ENCODE measurements at places on chromosomes 13 and 19.
A peak's percentile ranks its signal among the peaks of the same experiment; 100 is the strongest.

DNA sequence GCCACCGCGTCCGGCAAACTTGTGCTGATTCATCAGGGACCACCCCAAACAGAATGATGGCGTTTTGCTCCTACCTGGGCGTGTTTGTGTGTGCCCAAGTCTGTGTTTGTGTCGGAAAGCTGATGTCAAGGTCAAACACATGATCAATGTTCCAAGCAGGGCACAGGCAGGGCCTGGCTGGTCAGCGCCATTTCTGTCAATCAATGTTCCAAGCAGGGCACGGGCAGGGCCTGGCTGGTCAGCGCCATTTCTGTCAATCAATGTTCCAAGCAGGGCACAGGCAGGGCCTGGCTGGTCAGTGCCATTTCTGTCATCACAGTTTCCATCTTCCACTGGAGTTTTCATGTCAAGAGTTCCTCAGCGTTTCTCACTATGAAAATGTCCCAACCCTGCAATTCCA, 14.9 kb upstream of the GRTP1 start:
- no peak for DNase-seq

- peak; percentile 56 for DNase-seq
These were observed 515 bp downstream of the UFM1 start for GRCh38 chr13:38350114-38350617.

DNA sequence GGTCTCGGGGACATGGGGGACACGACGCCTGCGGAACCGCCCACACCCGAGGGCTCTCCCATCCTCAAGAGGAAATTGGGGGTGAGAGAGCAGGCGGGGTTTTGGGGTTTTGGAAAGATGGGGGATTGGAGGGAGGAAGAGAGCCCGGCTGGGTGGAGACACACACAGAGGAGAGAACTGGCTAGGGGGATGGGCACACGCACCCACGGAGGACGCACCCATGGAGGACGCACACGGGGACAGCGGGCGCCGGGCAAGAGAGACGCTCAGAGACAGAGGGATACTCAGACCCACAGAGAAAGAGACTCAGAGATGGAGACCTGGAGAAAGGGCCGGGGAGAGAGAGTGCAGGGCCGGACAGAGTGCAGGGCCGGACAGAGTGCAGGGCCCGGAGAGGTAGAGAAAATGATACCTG, 52.1 kb downstream of the MAP4K1 start:
- no peak for DNase-seq

- no peak for DNase-seq
These were observed 67.8 kb downstream of the SUCLA2 start for GRCh38 chr13:47932950-47933923.

GRCh38 chr13:42751693-42752092, 29.7 kb upstream of the FAM216B start:
- no peak for DNase-seq

DNA sequence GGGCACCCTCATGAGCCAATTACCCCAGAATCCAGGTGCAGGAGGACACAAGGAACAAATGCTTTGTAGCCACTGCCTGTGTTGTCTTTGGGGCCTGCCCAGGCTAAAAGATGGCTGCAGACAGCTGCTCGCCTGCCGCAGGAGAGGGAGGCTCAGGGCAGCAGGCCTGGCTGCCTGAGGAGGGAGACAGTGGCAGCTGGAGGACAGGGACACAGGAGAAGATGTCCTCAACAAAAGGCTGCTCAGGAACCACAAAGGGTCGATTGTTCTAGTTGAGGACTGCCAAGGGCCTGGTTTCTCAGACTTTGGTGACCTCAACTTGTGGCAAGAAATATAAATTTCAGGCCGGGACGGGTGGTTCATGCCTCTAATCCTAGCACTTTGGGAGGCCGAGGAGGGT, 7.6 kb downstream of the SIRT2 start:
- DNase-seq, result no peak

DNA sequence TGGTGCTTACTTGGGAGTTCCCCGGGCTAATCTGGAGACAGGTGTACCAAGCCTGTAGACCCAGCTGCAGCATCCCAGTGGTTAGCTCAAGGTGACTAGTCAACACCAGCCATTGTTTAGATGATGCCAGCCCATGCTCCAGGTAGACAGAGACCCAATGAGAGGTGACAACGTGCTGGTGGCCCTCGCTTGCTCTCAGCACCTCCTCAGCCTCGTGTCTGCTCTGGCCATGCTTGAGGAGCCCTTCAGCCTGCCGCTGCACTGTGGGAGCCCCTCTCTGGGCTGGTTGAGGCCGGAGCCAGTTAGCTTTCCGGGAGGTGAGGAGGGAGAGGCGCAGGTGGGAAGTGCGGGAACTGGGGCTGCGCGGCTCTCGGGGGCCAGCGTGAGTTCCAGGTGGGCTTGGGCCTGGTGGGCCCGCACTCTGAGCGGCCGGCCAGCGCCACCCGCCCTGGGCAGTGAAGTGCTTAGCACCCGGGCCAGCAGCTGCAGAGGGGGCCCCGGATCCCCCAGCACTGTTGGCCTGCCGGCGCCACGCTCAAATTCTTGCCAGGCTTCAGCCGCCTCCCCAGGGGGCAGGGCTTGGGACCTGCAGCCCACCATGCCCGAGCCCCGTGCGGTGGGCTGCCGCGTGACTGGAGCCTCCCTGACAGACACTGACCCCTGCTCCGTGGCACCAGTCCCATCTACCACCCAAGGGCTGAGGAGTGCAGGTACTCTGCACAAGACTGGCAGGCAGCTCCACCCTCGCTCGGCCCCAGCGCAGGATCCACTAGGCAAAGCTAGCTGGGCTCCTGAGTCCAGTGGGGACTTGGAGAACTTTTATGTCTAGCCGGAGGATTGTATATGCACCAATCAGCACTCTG, 85.9 kb upstream of the VSTM2B start:
- no peak for DNase-seq
